ENCODE measurements at places on chromosomes 13 and 19.

DNA sequence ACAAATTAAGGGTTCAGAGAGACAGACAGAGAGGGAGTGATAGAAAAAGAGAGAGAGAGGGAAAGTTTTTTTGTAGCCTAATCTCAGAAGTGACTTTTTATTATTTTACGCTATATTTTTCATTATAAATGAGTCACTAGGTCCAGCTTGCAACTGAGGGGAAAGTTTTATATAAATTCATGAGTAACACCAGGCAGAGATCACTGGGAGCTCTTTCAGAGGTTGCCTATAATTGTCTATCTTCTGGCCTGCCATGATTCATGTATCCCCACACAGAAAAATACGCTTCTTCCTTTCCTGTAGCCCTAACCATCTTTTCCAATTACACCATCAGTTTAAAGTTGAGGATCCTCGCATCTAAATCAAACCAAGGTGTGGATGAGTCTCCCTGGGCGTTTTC, 467.9 kb downstream of the SLITRK1 start:
- DNase-seq = no peak

GRCh38 chr13:22110368-22110767, 439.5 kb downstream of the FGF9 start:
- no peak for DNase-seq

- DNase-seq = no peak
Observed at GRCh38 chr19:18875726-18876125, 20.2 kb downstream of the CERS1 start.

- DNase-seq = no peak
Observed at GRCh38 chr19:6803036-6803404, 30.5 kb downstream of the VAV1 start.

DNA sequence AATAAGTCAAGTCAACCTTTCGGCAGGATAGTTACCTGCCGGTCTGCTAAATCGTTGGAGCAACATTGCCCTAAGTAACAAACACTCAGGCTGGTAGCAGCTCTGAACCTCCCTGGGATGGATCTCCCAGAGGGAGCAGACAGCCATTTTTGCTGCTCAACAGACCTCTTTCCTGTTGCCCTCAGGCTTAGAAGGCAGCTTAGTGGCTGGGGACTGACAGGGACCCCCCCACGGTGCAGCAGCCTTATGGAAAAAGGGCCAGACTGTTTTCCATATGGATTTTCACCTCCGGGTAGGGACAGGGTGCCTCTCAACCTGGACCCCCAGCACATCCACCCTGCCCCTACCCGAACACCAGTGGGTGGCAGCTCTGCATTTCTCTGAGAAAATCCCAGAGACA, 49.7 kb downstream of the UBL3 start:
- no peak for DNase-seq

DNA sequence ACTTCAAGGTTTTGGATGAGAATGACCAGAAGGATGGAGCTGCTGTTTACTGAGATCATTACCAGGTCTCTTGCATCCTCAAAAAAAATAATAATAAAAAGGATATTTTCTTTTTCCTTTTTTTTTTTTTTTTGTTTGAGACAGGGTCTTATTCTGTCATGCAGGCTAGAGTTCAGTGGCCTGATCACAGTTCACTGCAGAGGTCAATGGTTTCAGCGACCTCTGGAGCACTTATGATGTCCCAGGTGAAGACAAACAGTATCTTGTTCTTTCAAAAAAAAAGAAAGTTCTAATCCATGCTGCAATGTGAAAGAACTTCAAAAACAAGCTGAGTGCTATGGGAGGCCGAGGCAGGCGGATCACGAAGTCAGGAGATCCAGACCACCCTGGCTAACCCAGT, 30.4 kb upstream of the TPM4 start:
- DNase-seq = no peak

DNA sequence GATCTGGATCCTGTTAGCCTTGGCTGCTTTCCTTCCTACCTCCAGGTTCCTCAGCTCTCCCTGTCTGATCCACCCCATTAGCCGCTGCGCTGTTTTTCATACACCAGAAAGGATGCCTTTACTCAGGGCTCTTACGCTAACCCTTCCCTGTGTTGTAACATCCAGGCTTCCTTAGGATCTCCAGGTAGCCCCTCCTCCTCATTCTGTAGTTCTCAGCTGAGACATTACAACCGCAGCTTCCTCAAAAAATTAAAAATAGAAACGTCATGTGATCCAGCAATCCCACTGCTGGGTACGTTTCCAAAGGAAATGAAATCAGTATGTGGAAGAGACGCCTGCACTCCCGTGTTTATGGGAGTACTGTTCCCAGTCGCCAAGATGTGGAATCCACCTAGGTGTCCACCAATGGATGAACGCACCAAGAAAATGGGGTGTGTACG, 18.4 kb upstream of the MYADM start:
- no peak for DNase-seq

DNA sequence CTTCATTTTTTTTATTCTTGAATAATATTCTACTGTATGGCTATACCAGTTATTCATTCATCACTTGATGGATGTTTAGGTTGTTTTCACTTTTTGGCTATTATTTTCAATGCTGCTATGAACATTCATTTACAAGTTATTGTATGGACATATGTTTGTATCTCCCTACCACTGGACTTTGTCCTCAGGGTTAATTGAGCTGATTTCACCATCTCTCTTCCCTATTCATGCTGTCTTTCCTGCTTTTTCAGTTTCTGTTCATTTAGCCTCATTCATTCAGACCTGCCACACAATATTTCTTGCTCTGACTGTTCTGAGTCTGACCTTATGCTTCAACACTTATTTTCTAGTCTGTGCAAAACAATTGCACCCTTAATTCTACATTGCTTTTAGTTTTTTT, 12.3 kb upstream of the C1QTNF9B start:
- DNase-seq = no peak

DNA sequence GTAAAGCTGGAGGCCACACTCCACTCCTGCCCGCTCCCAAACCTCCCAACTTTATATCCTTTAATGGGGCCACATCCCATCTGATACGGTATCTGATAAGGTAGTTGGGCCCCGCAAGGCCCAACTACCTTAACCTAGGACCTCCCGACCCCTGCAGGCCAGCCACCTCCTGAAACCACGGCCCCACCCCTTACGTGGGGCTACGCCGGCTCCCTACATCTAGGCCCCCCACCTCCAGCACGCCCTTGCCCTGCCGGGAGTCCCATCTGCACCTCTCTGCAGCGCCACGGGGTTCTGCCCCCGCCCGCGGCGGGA, 2.2 kb downstream of the IGFLR1 start:
- DNase-seq = no peak

DNA sequence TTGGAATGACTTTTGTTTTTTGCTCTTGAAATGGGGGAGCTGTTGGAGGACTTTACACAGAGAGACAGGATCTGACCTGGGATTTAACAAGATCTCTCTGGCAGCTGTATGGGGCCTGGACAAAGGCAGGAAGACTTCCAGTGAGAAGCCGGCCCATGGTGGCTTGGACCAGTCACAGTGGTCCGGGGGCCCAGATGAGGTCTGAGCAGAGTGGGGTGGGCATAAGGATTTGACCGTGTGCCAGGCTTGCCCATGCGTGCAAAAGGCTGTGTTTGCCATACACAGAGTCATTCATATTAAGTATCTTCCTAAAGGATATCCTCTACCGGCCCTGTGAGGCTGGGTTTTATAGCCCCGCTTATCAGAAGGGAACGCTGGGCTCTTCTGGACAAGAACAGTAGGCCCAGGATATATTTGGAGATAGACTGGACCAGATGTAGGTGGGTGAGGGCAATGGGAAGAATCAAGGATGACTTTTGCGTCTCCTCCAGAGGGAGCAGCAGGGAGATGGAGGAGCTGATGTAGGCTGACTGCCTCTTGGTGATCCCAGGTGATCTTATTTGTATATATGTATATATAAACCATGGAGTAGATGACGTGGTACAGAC, 4.1 kb downstream of the SPACA6 start:
- no peak for DNase-seq

DNA sequence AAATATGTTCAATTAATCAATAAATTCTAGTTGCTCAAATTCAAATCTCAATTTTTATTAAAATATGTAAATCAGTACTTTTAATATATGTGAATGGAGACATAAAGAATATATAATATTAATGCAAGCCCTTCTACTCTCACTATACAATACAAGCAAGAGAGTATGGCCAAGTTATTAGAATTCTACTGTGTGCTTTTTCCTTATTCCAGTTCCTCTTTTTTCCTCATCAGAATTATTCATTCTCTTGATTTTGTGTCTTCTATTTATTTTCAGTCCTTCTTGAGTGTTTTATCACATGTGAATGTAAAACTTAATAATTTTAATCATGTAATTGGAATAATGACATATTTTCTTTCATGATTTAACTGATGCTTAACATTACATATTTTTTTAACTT, 276.8 kb downstream of the PCDH20 start:
- no peak for DNase-seq

- DNase-seq = peak; percentile 34
Observed at GRCh38 chr19:900302-901111, 7.2 kb downstream of the RNU6-9 start.

DNA sequence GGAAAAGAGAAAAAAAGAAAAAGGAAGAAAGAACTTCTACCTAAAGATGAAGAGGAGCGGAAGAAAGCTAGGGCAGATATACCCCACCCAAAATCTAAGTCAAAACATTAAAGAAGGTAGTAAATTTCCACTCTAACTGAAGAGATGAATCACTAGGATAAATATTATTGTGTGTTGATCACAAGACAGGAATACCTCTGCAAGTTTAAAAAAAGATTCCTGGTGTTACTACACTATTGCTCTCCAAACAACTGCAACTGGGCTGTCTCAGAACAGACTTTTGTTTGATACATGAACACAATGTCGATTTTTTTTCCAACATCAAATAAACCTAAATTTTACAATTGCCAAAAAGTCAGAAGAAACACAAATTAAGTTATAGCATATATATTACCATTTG, 6.8 kb downstream of the HSPH1 start:
- no peak for DNase-seq

DNA sequence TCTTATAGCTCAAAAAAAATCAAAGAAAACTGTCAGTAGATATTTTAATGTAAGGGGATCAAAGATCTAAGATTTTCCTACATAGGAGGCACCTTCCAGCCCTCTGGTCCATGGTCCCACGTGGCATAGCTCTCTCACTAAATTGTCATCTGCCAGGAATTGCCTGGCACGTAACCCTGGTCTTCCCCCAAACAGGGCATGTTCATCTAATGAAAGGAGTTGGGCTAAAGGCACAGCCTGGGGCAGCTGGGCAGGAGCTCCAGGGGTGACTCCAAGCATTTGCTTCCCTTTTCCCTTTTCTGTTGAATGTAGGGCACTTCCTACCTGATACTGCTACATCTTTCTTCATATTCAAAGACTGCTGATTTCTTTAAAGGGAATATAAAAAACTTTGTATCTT, 148.7 kb downstream of the COL4A1 start:
- DNase-seq = no peak

DNA sequence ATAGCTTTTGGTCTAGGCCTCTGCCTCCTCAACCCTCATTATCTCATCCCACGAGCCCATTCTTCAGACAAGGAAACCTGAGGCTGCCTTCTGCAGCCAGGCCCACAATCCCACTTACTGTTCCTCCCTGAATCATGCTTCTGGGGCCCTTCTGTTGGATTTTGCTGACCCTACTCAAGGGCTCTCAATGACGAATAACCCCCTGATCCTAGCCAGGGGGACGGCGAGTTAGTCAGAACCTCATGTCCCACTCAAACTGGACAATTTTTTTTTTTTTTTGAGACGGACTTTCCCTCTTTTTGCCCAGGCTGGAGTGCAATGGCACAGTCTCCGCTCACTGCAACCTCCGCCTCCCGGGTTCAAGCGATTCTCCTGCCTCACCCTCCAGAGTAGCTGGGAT, 2.0 kb downstream of the CGB3 start:
- DNase-seq = no peak

DNA sequence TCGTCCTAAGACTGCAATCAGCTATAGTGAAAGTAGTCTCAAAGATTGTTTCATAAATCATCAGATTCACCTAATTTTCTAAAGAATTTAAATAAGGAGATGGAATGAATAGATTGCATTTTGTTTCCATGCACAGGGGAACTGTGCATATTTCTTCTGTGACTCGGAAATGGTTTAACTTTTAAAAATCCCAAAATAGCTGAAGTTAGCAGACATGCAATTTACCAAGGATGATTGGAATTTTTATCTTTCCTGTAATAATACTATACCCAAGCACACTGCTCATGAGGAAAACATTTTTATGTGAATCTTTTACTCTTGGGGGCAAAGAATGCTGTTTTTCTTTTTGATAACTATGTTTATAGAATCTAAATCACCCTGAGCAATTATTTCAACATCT, 15.0 kb upstream of the LMO7 start:
- DNase-seq = no peak

DNA sequence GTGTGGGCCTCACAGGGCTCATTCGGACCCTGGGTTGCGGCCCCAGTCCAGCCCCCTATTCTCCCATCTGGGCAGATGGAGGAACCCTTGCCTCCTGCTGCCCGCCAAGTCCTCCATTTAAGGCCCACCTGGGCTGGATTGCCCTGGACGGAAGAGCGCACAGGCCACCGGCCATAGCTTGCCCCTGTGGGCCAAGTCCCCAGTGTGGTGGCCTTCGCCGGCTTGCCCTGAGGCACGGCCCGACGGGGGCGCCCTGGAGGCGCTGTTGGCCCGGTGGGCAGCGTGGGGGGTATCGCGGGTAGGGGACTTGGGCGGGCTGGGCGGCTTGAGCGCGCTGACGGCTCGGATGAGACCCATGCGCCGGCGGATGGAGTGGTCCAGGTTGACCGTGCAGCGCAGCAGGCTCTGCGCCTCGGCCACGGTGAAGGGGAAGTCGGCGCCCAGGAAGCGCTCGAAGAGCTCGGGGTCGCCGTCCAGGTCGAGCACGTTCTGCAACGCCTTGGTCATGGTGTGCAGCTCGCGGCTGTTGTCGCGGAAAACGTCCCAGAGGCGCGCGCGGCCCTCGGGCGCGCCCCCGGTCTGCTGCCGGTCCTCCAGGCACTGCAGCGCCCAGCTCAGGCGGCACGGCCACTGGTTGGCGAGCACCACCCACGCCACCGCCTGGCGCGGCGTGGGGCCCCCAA, 8.8 kb downstream of the NKPD1 start:
- DNase-seq = no peak

DNA sequence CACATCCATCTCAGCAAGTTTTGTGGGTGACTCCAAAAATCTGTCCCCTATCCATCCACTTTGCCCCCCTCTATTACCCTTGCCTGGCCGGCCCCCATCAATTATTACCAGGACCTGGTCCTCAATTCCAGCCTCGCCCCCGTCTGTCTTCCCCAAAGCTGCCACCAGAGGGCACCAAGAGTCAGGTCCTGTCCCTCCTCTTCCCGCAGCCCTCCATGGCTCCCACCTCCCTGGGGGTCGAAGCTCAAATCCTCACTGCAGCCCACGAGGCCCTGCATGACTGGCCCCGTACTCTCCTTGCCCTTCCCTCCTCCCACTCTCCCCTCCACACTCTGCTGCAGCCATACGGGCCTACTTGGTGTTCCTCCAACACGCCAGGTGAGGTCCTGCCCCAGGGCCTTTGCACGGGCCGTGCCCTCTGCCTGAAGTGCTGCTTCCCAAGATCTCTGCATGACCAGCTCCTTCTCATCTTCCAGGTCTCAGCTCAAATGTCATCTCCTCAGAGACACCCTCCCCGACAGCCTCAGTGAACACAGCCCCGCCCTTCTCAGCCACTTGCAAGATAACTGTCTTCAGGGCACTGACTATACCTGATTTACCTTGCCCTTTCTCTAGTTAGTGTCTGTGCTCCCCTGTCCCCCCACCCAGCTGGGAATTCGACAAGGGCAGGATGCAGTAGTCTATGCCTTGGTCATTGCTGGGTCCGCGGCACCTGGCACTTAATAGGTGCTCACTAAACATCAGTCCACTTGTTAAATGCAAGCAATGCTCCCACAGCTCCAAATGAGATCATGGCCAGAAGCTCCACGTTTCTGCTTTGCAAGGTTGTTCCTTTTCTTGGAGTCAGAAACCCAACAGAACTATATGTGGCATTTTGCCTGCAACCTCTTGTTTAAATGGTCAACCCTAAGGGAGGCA, 16.8 kb upstream of the SEMA6B start:
- no peak for DNase-seq
